ENCODE measurements at places on chromosomes 2 and 18.

GRCh38 chr2:74957886-74958273 is 563 bp upstream of the POLE4 start:
- H3K36me3 ChIP-seq: no peaks in the 10 kb centered on the region
- no peak overlapping the region for H3K27ac ChIP-seq
- H3K4me3 ChIP-seq: no peak overlapping the region
- DNase-seq: no peak
- no peaks in the 10 kb centered on the region for H3K4me1 ChIP-seq

DNA sequence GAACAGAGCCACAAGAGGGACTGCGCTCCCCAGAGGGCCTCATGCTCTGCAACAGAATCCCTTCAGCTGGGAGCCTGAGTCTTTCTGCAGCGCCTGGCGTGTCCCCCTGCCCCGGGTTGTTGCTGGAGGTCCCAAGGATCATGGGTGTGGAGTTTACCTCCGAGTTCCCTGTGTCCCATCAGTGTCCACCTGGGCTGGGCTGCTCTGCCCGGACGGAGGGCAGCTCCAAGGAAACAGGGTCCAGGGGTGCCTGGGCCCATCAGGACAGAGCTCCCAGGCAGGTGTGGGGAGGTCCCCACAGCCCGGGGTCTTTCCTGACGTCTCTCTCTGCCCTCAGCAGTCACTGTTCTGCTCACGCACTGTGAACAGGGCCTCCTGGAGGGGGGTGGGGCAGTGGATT is 63.5 kb downstream of the EMILIN2 start:
- H3K27me3 ChIP-seq: no peaks in the 10 kb centered on the region
- no peaks in the 10 kb centered on the region for H3K4me1 ChIP-seq
- H3K36me3 ChIP-seq: peaks cover 16% of the 10 kb centered on the region
- no peak overlapping the region for H3K4me3 ChIP-seq

GRCh38 chr2:231900486-231900942 is 25.7 kb downstream of the NPPC start:
- peak; percentile 80 for DNase-seq
- H3K27me3 ChIP-seq: no peaks in the 10 kb centered on the region
- no peaks in the 10 kb centered on the region for H3K36me3 ChIP-seq
- H3K4me3 ChIP-seq: no peak overlapping the region

DNA sequence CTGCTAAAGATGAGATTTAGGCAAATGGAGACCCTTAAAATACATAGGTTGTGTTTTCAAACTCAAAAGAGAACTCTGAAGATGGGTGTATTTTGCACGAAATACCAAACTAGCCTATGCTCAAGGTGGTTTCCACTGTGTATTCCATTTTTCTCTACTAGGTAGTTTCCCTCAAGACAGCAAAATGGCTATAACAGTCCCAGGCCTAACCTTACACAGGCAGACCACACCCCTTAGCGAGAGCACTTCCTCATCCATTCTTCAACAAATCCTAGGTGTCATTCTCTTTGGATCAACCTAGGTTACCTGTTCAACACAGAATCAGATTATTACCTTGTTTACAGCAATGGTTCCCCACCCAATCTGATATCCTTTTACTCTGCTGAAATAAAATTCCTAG is 42.6 kb downstream of the HNRNPLL start:
- H3K27me3 ChIP-seq: no peaks in the 10 kb centered on the region
- no peaks in the 10 kb centered on the region for H3K4me1 ChIP-seq
- no peak for DNase-seq
- H3K36me3 ChIP-seq: no peaks in the 10 kb centered on the region
- H3K27ac ChIP-seq: no peak overlapping the region

DNA sequence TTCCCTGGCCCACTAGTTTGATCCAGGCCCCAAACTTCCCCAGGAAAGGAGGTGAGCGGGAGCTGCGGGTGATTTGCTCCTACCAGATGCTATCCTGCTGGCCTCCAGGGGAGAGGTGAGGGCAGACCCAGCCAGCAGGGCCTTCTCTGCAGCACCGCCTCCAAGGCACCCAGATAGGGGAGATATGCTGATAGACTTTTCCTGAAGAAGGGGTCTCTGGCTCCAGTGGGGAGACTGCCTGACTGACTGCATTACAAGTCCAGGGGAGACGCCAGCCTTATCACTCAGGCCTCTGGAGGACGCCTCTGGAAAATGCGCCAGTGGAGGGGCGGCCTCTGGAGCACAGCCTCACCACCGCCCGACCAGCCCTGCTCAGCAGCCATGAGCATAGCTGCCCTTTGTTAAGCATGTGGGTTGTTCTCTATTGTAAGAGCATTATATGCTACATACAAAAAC is 60.6 kb upstream of the SMAD7 start:
- no peaks in the 10 kb centered on the region for H3K27me3 ChIP-seq
- no peak for DNase-seq
- no peaks in the 10 kb centered on the region for H3K4me1 ChIP-seq
- no peak overlapping the region for H3K27ac ChIP-seq
- H3K36me3 ChIP-seq: no peaks in the 10 kb centered on the region
- no peak overlapping the region for H3K4me3 ChIP-seq

- DNase-seq: no peak
- no peak overlapping the region for H3K4me3 ChIP-seq
- no peaks in the 10 kb centered on the region for H3K36me3 ChIP-seq
- no peak overlapping the region for H3K27ac ChIP-seq
- no peaks in the 10 kb centered on the region for H3K27me3 ChIP-seq
Observed at GRCh38 chr2:37634914-37635503, 36.4 kb downstream of the CDC42EP3 start.

GRCh38 chr2:152432765-152433164 is 97.8 kb downstream of the FMNL2 start:
- H3K27ac ChIP-seq: no peak overlapping the region
- peaks cover 5% of the 10 kb centered on the region for H3K4me1 ChIP-seq
- DNase-seq: no peak
- H3K36me3 ChIP-seq: no peaks in the 10 kb centered on the region
- H3K27me3 ChIP-seq: no peaks in the 10 kb centered on the region

DNA sequence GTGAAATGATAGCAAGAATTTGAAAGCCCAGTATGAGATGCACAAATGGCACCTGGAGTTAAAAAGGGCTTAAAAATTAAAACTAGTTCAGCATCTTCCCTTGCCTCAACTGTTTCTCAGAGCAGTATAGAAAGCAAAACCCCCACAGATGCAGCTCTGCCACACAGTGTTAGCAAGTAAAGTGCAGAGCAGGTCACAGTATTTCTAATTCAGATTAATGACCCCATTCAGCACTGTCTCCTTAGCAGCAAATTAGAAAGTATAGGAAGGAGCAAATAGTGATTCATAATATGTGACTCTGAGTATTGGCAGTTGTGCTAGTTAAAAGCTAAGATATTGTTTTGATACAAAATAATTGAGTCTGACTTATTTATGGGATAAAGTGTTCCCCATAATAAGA is 73.8 kb upstream of the CCDC85A start:
- H3K27me3 ChIP-seq: no peaks in the 10 kb centered on the region
- H3K27ac ChIP-seq: no peak overlapping the region
- H3K4me1 ChIP-seq: no peaks in the 10 kb centered on the region
- H3K36me3 ChIP-seq: no peaks in the 10 kb centered on the region
- H3K4me3 ChIP-seq: no peak overlapping the region

Data from iPS DF 6.9 (cell line).